T47D (cell line): ENCODE measurements at places on chromosomes 12 and 14.

DNA sequence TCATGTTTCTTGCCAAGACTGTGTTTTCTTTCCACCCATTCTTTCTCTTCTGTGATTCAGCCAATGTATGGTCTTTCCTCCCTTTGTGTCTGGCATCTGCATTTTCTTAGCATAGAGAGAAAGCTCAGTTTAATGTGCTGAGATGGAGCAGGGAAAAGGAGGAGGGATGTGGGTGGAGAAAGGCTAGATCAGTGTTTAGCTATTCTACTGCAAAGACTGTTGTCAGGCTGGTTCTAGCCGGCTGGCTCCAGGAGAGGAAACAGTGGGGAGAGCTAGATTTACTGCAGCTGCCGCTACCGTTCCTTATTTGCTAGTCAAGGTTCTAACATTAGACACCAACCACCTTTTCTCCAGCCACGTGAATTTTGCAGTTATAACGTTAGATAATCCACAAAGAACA is 5.2 kb upstream of the RIMKLB start:
- DNase-seq: no peak

DNA sequence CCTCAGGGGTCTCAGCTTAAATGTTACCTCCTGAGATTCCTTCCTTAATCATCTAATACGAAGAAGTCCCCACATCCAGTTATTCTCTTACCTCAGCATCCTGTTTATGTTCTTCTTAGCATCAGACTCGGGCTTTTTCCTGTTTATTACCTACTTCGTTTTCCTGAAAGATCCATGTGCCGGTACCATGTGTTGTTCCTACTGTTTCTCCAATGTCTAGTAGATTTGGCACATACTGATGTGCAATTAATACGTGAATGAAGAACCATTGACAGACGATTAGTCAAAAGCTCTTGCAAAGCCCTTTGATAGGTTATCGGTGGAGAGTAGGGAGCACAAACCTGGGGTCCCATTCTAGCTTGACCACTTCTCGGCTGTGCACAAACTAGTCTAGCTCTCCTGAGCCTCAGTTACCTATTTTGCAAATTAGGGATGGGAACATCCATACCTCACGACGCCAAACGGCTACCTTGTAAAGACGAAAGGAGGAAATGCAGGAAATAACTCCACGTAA is 735 bp upstream of the MAPKAPK5 start:
- DNase-seq: peak; percentile 23

- no peak for DNase-seq
Measured at GRCh38 chr12:9867531-9867930, 1.6 kb downstream of the CLEC2B start.

DNA sequence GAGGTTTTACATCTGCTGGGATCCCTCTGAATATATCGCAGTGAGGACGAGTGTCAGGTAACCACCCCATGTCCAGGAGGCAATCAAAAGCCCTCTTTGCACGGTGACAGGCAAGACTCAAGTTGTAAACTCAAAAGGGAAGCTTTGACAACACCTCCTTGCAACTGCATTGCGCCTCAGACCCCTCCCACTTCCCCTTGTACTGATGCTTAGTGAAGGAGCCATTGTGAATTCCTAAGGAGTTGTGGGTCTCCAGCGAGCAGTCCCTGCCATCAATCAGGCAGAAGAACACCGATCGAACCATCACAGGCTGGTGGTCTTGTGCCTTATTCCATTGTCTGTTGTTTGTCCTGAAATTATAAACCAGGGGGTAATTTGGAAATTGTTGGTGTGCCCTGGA is 112.6 kb downstream of the CCDC60 start:
- DNase-seq: no peak

DNA sequence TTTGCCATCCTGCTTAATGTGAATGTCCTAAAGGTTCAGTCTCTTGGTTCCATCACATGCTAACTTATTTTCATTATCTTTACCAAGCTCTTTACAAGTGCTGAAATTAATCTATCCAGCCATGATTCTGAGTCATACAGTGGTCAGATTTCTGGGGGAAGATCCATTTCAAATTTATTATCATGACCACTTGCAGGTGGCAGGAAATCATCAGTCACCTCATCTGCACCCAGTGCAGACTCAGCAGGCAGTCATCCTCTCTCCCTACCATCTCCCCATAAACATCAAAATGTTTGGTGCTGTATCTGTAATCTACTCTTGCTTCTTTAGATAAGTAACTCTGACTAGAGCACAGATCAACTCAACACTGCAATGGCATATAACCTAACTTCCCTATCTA is 23.5 kb downstream of the ATG14 start:
- no peak for DNase-seq

DNA sequence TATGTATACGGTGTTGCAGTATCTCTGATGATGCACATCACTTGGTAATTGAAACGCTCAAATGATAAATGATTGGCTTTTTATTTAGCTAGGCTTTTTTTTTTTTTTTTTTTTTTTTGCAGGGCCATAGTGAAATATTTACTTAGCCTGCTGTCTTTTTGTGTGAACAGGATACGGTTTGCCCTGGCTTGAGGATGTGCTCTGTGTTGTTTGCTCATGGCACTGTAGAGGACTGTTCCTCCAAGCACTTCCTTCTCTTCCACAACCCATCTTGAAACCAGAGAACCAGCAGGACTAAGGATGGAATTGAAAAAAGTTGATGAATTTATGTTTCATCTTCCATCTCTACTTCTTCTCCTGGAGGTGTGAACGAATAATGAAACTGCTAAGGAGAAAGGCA is 15.5 kb upstream of the SSPN start:
- DNase-seq: no peak

GRCh38 chr12:73383584-73384222 is 1111.5 kb downstream of the TRHDE start:
- peak; percentile 49 for DNase-seq

DNA sequence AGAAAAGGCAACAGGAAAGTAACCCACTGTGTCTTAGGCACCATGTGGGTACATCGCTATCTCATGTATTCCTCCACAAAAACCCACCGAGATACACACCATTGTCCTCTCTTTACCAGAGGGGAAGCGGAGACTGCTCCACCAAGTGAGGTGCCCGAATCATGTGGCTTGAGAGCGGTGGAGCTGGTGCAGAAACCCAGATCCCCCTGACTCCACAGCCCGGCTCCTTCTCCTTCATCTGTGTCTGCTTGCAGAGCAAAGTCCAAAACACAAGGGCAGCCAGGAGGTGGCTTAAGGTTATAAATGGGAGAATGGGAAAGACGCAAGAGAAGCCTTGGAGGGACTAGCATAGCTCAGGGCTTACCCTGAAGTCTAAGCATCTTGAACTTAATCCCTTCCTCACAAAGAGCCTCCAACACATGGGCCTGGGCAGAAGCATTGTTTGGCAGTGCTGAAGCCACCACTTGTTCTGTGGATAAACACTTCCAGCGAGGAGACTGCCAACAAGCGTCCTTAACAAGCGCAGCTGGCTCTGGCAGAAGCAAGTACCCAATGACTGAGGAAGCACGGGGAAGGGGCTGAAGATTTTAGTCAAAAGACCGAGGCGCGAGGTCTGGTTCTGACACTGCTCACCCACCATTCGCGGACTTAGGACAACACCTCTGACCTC is 83.0 kb downstream of the TTC7B start:
- DNase-seq: no peak

DNA sequence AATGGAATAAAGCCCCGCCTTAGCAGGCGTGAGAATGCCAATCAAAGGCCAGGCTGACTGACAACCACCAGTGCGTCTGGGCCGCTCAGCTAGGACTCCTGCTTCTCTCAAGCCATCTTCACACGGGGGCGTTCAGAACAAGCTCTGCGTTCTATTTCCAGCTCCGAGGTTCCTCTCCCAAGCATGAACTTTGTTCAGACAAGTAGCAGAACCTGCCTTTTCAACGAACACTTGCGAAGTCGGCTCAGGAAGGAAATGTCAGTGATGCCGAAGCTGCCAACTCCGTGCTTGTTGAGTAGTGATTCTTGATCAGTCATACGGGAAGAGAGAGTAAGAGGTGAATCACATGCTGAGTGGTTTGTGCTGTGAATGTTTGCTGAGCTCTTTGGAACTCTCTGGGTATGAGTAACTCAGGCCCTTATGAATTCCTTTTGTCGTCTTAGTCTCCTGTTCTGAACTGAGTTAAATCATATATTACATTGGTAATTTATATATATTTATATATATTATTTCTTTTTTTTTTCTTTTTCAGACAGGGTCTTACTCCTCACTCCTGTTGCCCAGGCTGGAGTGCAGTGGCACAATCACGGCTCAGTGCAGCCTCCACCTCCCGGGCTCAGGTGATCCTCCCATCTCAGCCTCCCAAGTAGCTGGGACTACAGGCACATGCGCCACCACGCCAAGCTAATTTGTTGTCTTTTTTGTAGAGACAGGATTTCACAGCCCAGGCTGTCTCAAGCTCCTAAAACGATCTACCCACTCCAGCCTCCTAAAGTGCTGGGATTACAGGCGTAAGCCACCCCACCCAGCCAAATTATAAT is 29.4 kb upstream of the BCL7A start:
- no peak for DNase-seq

DNA sequence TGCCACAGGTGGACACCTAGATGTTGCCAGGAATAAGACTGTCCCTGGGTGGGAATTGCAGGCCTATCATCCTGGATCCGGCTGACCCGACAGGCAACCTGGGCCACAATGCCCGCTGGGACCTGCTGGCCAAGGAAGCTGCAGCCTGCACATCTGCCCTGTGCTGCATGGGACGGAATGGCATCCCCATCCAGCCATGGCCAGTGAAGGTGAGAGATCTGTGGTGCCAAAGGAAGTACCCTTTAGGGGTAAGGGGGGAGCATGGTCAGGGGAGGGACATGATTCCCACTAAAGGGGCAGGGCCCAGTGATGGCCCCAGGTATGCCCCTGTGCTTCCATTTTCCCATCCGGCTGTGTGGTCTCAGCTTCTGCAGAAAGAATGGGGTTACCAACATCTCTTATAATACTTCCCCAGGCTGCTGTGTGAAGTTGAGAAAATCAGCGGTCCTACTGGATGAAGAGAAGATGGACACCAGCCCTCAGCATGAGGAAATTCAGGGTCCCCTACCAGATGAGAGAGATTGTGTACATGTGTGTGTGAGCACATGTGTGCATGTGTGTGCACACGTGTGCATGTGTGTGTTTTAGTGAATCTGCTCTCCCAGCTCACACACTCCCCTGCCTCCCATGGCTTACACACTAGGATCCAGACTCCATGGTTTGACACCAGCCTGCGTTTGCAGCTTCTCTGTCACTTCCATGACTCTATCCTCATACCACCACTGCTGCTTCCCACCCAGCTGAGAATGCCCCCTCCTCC is 8.6 kb upstream of the OAS2 start:
- no peak for DNase-seq

GRCh38 chr14:37721976-37722659 is 126.7 kb downstream of the TTC6 start:
- DNase-seq: no peak

DNA sequence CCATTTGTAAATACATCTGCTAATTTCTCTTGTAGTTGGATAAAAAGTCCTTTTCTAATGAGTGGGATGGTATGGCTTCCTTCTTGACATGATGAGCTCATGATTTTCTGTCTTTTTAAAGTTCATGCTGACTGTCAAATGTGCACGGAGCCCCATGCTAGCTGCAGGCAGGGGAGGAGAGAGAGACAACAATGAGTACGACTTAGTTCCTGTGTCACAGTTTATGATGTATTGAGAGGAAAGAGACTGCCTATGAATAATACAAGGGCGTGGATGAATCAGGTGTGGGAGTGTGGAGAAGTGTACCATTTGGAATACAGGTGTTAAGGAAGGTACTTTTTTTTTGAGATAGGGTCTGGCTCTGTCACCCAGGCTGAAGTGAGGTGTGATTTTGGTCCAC is 10.7 kb upstream of the TBC1D30 start:
- no peak for DNase-seq

DNA sequence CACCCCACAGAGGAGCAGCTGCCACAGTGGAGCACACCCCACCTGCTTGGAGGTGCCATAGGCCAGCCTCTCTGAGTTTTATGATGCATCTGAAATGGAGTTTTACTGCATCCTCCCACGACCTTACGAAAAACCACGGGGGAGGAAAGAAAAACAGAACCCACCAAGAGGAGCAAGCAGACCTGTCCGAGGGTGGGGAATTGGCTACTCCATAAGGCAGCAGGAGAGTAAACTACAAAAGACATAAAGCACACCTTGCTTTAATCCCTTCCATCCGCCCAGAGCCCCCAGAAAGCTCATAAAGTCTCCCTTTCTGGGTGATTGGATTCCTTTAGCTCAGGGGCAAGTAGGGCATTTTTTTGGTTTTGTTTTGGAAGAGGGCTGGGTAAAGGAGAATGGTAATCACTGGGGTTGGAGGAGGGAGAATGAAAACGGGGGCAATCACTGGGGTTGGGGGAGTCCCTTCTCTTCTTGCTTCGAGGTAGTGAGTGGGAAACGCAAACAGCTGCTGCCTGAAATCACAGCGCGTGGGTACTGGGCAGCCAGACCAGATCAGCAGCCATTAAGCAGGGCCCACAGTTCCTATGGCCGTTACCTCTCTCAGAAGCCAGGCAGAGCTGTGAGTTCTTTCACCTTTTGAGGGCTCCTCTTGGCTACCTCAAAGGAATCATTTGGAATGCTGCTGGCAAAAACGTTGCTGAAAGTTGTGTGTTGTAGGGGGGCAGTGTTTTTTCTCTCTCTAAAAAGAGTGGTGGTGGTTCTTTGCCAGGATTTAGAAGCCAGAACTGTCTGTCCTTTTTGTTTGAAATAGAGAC is 433.6 kb downstream of the ZFP36L1 start:
- DNase-seq: no peak

DNA sequence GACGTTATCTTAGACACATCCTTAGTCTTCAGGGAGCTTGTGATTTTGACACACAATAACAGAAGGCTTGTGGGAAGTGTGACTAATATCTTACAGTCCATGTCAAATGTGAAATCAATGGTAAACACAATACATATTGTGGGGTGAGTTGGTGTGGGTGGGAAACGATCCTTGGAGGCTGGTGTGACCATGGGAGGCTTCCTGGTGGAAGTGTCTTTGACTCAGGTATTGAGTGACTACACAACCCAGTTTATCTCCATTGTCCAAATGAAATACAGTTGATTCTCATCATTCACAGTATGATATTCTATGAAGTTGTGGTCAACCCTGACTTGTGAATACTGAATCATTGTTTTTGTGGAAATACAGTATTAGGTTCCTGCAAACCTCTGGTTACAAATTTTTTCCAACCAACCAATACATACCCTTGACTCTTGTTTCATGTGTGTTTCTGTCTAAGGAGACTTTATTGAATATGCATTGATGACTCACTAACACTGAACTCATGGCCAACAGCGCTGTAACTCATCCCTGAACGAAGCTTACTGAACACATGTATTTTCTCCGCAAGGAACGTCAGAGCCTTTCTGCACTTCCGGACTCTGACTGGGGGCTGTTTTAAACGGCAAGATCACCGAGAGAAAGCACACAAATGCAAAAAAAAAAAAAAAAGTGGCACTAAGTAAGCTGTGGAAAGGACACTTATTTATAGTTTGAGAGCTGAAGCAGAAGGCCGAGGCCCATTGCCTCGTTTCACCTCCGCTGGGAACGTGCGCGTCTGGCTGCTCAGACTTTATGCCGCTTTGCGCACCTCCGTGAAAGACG is 59.0 kb downstream of the CLMN start:
- DNase-seq: no peak
